ENCODE measurements at places on chromosomes 7 and 10. TPM values are rescaled to one million over a fixed set of nuclear protein-coding genes. Genes with fewer than 3 reads are reported as not detected.

PLEKHS1 gene
- total RNA-seq: not detected

C10orf143 gene
- total RNA-seq: 0.89 TPM

PDE1C gene
- total RNA-seq: 5.6 TPM

POLD2 gene
- 137 TPM for total RNA-seq

CAV2 gene
- 157 TPM for total RNA-seq

TAS2R4 gene
- 0.26 TPM for total RNA-seq

OR9A2 gene
- not detected for total RNA-seq

JCAD gene
- 7.9 TPM for total RNA-seq

KLF14 gene
- total RNA-seq: not detected

HHEX gene
- total RNA-seq: 15.9 TPM

UCMA gene
- total RNA-seq: not detected

RPEL1 gene
- total RNA-seq: not detected

GNAI1 gene
- 41.7 TPM for total RNA-seq

ASB10 gene
- not detected for total RNA-seq

KCNMA1 gene
- 38.6 TPM for total RNA-seq

ZNF488 gene
- 13.1 TPM for total RNA-seq

NOD1 gene
- total RNA-seq: 5.2 TPM

GNAT3 gene
- total RNA-seq: not detected

GDF10 gene
- 0.17 TPM for total RNA-seq

C10orf105 gene
- total RNA-seq: not detected

HMX3 gene
- not detected for total RNA-seq

OR2A42 gene
- total RNA-seq: not detected

GPR26 gene
- not detected for total RNA-seq

GNG11 gene
- total RNA-seq: 35.6 TPM

CALN1 gene
- not detected for total RNA-seq

Measured in A549 treated with CpdA at 1 μM for 4 hours (cell line).